Stimulated activated CD8-positive, alpha-beta memory T cell treated with anti-CD3 and anti-CD28 coated beads, Interleukin-4, amount 100 ng/mL, for 4 hours (primary cell): ENCODE measurements at places on chromosomes 5 and 9.

DNA sequence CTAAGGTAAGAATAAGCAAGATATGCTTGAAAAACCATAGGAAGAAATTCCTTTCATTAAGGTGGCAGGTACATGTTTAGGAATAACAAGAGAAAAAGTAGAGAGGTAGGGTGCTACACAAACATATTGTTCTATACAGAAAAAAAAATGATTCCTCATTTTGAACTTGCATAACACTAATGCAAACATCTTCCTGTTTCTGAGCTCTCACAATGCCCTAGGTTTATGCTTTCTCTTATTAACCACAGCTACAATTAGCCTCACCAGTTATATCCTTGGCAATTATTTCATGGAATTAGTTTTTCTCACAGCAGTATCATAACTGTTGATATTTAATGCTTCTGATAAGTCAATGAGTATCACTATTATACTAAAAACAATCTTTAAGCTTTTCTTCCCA is 20.7 kb downstream of the CEMIP2 start:
- no peak for DNase-seq

DNA sequence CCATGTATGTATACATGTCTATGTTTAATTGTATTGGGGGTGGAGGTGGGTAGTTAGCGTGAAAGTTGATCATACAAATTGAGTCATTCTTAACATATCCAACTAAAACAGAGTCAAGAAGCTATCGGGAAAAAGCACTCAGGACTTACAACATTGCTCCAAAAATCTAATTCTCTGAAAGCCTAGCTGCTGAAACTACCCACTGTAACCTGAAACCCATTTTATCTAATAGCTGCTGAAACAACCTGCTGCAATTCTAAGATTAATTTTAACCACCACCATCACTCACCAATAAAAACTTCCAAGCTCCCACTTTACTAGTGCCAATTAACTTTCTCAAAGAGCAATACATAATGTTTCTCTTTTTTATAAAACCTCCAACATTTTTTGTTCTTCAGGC is 32.2 kb downstream of the KCNV2 start:
- no peak for DNase-seq

DNA sequence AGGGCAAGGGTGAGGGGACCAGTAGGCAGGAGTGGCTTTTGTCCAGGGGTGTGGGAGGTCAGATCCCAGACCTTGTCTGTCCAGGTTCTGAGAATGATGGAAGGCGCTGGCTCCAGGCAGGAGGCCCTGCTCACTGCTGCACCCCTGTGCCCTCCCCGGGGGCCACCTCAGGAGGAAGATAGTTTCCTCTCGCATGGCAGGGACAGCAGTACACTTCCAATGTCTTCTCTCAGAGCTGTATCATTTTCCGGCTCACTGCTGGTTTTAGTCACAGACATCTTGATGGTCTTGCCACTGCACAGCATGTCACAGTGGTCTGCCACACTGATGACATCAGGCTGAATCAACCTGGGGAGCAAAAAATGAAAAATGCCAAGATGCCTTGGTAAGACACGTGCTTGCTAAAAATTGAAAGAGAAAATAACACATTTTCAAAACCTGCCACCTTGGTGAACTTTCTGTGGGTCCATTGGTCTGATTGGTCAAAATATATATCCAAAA is 3.3 kb upstream of the SLC6A3 start:
- no peak for DNase-seq

GRCh38 chr9:84323858-84324257 is 16.7 kb downstream of the SLC28A3 start:
- DNase-seq, result no peak

DNA sequence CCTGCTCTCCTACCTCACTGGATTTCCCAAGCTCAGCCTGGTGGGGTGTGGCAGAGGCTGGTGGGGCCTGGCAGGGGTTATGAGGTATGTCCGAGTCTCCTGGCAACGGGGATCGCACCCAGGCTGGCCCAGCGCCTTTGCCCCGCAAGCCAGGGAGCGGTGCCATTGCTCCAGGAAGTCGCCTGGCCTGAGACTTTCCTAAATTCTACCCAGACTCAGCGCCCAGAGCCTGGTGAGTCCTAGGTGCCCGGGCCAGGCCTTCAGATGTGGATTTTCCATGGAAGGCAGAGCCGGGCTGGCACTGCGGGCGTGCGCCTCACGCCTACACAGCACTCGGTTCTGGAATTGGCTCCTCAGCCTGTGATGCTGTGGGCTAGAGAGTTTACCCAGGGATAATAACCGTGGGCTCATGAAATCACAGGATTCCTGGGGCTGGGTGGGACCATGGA is 155.4 kb upstream of the COL5A1 start:
- no peak for DNase-seq

- DNase-seq, result no peak
Observed at GRCh38 chr5:163509291-163509951, 4.0 kb downstream of the MAT2B start.

DNA sequence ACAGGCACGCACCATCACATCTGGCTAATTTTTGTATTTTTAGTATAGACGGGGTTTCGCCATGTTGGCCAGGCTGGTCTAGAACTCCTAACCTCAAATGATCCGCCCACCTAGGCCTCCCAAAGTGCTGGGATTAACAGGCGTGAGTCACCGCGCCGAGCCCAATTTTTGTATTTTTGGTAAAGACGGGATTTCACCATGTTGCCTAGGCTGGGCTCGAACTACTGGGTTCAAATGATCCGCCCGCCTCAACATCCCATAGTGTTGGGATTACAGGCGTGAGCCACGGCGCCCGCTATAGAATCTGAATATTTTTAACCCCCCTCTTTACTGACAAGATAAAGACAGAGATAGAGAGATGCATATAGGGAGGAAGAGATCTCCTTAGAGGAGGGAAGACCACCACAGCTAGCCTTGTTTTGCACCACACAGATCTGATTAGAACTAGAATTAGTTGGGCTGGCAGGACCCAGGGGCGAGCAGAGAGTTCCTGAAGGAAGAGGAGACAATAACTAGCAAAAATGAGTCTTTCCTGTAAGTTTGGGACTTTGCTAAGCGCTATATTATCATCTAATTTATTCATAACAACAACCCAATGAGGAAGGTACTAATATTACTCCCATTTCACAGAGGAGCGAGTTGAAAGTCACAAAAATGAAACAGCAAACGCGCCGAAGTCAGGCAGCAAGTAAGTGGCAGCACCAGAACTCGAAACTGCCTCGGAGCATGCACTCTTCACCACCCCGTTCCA is 1.5 kb upstream of the ANKHD1 start:
- DNase-seq, result no peak

DNA sequence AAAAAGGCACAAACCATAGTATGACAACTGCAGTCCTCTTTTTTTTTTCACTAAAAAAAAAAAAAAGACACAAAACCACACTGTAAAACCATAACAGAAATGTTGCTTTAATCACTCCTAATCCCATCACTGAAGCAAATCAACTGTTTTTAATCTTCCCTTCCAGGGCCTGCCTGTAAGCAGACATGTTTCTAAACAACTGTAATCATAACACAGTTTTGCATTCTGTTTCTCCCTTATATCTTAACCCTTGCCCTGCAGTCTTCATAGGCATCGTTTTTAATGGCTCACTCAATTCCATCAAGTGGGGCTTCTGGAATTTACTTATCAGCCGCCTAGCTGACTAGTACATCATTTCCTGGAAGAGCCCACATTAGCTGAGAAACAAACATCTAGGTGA is 111.0 kb upstream of the SLC25A48 start:
- DNase-seq, result no peak

- no peak for DNase-seq
Observed at GRCh38 chr9:128409978-128410377, 10.7 kb upstream of the CERCAM start.

- no peak for DNase-seq
Observed at GRCh38 chr5:82151204-82151603, 127.0 kb downstream of the RPS23 start.

- DNase-seq, result no peak
Observed at GRCh38 chr5:116727248-116727647, 152.6 kb upstream of the SEMA6A start.

- DNase-seq, result no peak
Observed at GRCh38 chr9:122229485-122229837, 704 bp upstream of the LHX6 start.

- DNase-seq, result no peak
Observed at GRCh38 chr5:165209101-165209727, 1703.8 kb downstream of the MAT2B start.

DNA sequence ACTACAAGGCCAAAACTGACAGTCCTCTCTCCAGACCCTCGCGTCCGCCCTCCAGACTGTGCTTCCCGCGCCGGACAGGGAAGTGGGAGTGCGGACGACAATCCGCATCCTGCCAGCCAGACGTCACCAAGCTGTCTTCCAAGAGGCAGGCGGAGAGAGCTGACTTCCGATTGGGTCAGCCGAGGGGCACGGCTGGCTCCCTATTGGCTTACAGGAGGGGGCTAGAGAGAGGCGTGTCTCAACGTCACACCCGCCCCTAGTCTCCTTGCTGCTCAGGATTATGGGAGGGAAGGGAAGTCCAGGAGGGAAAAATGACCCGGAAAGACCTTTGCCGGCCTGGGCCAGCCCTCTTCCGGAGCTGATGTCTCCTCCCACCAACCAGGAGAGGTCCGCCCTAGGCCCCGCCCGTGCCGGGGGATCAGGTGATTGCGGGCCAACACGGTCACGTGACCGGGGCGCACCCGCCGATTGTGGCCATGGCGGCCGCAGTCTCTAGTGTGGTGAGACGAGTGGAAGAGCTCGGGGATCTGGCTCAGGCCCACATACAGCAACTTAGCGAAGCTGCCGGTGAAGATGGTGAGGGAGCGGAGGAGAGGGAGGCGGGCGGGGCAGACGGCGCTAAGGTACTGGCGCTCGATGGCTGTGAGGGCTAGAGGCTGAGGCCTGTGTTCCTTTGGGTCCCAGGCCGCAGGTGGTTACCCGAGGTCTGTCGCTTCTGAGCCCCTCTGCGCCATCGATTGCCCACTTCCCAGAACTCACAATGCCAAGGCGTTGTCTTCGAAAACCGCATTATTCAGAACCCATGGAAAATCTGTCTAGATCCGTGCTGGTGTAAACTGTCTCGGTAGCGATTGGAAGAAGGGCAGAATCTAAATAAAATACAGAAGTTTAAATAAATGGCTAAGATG is at the start of gene RIMOC1:
Gene RIMOC1 (plus strand): TSS at position 453 of the 908 bp plus-strand sequence. CDS start 24 bp downstream, at position 477.
- DNase-seq, result peak; percentile 93

DNA sequence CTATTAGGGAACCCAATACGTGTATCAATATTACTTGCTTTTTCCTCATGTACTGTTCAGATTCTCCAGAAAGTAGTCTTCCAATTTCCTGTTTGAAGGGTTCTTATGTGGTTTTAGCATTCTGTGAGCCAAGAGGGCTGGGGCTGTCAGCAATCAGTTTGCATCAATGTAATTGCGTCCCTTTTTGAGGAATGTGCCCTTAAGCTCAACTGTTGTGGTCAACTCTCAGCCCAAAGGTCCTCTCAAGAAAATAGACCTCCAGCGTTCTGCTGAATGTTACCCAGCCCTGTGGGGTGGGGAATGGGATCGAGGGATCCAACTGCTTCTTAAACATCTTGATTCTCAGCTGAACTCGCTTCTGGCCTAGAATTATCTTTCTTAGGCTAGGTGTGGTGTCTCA is 43.8 kb upstream of the CDK20 start:
- DNase-seq, result no peak
